ENCODE measurements at places on chromosomes 3 and 15. TPM values are rescaled to one million over a fixed set of nuclear protein-coding genes. Genes with fewer than 3 reads are reported as not detected.

The ZNF80 gene
- not detected for total RNA-seq

The GUCA1C gene
- total RNA-seq = not detected

The PEX5L gene
- 0.24 TPM for total RNA-seq

The PLCD1 gene
- 33.4 TPM for total RNA-seq

The SLC12A1 gene
- total RNA-seq = not detected

The SMARCC1 gene
- 36.1 TPM for total RNA-seq

The GRAMD1C gene
- 2.4 TPM for total RNA-seq

The LXN gene
- 13.6 TPM for total RNA-seq

The C3orf85 gene
- total RNA-seq = not detected
